ENCODE measurements at places on chromosomes 1 and 21.

DNA sequence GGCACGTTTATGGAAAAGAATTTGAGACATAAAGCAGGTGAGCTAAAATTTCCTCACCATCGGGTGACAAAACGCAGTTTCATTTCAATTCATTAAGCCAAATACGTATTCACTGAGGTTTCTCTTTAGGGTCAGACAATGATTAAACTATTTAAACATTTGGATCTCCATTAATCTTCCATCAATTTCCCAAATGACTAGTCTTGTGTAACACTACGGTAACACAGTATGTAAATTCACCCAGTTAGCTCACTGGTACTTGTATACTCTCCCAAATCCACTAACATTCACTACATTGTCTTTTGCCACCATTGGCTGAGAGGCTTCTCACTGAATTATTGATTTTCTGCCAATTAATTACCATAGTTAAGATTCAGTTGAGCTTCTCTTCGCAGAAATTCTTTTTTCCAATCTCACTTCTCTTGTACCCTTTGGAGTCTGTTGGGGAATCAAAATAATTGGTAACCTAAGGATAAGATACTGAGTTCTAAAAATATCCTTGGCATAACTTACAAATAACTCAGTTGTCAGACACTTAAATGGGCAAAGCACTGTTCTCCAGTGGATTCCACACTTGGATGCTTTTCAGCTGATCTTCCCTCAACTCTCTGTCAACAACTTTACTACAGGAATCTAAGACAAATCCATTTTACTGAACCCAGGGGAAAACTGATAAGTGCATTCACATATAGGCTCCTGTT, 40.7 kb downstream of the SIPA1L2 start:
- DNase-seq, result no peak

DNA sequence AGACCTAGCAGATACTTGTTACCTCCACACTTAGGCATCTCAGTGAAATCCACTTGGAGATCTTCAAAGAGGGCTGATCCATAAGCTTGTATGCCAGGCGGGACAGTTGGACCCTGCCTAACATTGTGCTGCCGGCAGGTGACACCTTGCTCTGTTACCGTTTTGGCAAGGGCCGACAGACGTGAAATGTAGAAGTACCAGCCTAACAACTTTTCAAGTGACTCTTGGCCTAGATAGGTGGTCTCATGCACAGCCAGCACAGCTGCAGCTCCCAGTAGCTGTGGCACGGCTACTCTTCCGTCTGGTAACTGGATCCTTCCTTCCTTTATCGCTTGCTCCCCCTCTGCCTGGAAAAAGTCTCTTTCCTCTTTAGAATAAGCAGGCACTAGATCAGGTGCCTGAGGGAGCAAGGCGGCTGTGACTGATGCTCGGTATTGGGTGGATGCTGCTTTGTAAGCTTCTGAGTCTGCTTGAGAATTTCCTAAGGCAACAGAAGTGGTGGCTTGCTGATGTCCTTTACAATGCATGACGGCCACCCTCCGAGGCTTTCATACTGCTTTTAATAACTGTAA, 713.5 kb downstream of the AMY1C start:
- no peak for DNase-seq

- DNase-seq, result no peak
Observed at GRCh38 chr1:172496678-172497077, 36.3 kb upstream of the SUCO start.

DNA sequence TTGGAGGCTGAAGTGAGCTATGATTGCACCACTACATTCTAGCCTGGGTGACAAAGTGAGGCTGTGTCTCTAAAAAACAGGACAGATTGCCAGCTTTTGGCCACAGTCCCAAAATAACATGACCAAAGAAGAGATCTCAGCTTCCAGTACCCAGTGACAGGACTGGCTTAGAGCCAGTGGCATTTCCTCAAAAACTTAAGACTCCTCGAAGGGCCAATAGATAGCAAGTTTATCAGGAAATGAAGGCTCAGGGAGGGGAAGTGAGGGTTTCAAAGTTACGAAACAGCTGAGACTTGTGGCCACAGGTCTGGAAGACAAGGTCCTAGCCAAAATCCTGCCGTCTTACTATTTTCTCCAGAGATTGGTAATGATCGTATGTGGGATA, 6.3 kb upstream of the TMEM39B start:
- peak; percentile 94 for DNase-seq

DNA sequence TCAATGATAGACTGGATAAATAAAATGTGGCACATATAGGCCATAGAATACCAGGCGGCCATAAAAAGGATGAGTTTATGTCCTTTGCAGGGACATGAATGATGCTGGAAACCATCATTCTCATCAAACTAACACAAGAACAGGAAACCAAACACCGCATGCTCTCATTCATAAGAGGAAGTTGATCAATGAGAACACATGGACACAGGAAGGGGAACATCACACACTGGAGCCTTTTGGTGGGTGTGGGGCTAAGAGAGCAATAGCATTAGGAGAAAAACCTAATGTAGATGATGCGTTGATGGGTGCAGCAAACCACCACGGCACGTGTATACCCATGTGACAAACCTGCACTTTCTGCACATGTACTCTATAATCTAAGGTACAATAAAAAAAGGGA, 883.4 kb upstream of the PRMT6 start:
- DNase-seq, result no peak

DNA sequence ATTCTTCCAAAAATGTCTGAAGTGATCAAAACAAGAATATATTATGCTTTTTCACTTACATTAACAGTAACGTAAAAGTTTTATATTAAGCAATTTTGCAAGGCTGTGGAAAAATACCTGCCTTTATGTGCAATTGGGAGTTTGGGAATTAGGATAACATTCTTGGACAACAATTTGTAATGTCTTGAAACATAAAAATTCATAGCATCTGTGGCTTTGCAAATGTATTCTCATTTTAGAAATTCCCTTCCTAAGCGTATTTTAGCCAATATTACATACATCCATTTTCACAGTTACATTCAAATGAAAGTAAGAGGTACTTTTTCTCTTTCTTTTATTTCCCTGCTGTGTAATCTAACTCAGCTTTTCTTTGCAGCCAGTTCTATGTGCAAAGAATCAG, 13.4 kb upstream of the CFH start:
- no peak for DNase-seq

DNA sequence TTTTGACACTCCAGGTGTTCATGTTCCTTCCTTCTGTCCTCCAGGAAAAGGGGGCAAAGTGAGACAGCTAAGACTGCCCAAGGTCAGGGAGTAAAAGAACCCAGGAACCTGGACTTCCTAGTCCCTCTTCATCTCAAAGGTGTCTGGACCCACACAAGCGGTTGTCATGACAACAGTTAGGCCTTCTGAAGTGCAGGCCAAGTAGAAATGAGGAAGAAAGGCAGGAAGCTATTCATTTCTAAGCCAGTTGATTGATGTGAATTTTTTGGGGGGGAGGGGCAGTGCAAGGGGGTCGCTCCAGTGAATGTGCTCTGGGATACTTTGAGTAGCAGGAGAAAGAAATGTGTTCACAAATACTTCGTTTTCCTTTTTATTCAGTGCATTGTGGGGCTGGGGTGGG, 114.3 kb downstream of the NAV1 start:
- DNase-seq, result no peak

DNA sequence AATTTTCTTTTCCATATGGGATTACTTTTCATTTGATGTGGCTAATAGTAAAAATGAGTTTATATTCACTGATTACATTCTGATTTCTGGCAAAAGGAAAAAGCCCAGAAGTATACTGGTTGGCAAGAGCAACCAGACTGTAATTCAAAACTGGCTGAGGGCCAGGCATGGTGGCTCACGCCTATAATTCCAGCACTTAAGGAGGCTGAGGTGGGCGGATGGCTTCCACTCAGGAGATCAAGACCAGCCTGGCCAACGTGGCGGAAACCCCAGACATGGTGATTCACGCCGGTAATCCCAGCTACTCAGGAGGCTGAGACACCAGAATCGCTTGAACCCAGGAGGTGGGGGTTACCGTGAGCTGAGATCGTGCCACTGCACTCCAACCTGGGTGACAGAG, 14.5 kb downstream of the SYT11 start:
- DNase-seq, result no peak

- DNase-seq, result no peak
Observed at GRCh38 chr21:38869946-38870345, 64.2 kb downstream of the ETS2 start.

- DNase-seq, result no peak
Observed at GRCh38 chr1:168726281-168726680, 2.7 kb downstream of the DPT start.

- no peak for DNase-seq
Observed at GRCh38 chr1:99644279-99645004, 1.5 kb upstream of the PALMD start.

- no peak for DNase-seq
Observed at GRCh38 chr1:172229942-172230341, 190.5 kb upstream of the C1orf105 start.

DNA sequence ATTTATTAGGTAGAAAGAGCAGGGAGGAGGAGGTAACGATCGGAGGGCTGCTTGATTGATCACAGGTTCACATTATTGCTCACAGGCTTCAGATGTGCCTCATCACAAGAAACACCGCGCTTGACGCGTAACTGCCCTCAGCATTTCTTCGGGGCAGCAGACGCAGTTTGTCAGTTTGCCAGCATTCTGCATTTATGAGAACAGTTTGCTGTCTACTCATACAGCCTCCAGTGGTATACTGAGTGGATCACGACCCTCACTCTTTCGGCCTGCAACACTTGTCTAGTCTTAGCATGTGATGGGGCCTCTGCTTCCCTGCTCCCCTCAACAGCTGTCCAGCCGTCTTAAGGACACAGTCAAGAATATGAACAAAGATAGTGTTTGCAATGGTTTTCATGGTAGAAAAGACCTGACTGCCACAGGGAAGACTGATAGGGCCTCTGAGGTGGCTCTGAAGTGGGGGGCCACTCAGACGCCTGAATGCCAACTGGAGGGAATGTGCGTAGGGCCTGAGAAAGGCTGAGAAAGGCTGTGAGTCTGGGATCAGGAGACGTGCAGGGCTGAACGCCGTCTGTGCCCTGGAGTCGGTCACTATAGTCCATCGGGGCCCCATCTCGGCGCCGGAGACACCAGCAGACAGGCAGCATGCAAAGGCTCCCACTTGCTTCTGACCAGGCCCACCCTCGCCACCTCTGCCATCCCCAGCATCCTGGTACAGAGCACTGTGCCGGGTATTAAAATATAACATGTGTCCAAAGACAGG, 45.0 kb downstream of the UBE2G2 start:
- DNase-seq, result no peak

DNA sequence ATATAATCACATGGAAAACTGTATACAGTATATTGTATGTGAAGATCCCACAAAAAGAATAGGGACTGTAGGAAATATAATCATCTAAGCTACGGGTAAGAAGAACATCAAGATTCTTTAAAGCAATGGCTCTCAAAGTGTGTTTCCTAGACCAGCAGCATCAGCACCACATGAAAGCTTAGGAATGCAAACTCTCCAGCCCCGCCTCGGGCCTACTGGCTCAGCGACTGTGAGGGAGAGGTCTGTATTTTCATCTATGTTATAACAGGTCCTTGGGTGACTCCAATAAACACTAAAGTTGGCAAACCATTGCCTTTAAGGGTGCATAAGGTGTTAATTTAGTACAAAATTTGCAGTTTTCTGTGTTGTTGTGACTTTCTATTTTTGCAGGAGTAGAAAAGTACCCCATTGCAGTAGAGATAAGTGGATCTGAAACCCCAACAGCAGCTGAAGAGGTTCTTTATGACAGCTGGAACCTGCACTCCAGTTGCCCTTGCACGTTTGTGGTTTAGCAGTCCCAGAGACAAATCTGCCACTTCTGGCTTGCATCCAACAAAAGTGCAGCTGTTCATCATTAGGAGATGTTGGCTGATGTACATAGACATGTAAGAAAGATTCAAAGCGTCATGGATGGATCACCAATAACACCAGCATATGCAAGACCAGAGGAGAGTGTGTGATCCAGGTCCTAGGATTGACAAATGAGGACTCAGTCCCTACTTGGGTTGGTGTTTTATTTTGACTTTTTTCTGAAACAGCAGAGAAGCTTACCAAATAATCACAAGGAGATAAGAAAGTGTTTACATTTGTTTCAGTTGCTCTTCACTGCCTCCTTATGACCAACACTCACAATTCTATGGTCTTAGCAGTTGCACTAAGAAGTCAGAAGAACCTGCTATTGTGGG, 15.9 kb upstream of the IFNAR1 start:
- no peak for DNase-seq

GRCh38 chr1:150484431-150484830, 2.8 kb upstream of the TARS2 start:
- no peak for DNase-seq

GRCh38 chr1:183970516-183971300, 66.8 kb downstream of the COLGALT2 start:
- DNase-seq, result no peak

DNA sequence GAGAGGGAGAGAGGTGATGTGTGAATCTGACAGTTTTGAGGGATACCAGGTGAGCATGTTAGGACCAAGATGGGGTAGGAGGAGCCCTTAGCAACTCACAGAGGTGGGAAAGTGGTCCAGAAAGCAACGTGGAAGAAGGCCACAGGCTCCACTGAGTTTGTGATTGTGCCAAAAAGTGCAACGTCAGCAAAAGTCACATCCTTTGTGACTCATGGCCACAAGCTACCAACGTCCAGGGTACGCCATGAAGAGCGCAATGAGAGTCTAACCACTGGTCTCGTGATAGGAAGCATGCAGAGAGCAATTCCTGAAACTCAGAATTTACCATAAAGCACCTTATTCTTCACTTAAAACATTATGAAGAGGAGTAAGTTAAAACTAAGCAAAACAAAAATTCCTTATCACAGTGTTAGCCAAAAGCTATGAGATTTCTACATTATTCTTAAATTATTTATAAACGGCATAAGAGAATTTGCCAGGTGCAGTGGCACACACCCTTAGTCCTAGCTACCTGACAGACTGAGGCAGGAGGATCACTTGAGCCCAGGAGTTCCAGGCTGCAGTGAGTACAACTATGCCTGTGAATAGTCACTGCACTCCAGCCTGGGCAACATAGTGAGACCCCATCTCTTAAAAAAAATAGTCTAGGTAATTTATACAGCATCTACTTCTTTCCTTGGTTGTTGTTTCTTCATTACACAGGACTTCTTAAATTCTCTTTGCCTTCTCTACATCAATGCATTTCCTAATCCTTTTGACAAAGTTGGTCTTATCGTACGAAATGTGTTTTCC, 55.2 kb downstream of the COLGALT2 start:
- peak; percentile 68 for DNase-seq
